ENCODE measurements at places on chromosomes 1 and 21.

DNA sequence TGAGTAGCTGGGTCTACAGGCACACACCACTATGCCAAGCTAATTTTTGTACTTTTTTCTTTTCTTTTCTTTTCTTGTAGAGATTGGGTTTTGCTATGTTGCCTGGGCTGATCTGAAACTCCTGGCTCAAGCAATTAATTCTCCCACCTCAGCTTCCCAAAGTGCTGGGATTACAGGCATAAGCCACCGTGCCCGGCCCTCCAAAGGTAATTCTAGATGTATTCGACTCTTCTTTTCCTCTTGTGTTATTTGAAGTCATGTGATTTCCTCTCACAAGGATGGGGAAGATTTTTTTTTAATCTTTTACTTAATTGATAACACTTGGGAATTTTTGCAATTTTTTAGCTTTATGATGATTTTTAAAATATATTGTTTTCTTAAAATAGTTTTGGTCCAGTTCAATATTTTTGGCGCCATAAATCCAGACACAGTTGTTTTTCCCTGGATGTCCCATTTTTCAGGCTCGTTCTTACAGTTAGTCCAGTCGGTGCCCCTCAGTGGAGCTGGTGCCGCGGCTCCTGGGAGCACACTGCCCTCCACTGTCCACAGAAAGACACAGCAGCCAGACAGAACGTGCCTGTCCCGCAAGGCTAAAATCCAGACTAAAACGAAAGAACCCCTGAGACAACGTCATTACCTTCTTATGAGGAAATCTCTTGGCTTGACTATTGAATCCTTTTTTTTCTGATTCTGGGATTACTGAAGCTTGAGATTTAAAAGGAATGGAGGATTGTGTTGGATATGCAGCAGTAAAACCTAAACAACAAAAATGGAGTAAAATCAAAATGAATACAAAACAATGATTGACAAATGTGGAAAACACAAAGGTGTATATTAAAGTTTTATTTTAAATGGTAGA lies 22.4 kb downstream of the STPG1 start:
- no peak for DNase-seq

DNA sequence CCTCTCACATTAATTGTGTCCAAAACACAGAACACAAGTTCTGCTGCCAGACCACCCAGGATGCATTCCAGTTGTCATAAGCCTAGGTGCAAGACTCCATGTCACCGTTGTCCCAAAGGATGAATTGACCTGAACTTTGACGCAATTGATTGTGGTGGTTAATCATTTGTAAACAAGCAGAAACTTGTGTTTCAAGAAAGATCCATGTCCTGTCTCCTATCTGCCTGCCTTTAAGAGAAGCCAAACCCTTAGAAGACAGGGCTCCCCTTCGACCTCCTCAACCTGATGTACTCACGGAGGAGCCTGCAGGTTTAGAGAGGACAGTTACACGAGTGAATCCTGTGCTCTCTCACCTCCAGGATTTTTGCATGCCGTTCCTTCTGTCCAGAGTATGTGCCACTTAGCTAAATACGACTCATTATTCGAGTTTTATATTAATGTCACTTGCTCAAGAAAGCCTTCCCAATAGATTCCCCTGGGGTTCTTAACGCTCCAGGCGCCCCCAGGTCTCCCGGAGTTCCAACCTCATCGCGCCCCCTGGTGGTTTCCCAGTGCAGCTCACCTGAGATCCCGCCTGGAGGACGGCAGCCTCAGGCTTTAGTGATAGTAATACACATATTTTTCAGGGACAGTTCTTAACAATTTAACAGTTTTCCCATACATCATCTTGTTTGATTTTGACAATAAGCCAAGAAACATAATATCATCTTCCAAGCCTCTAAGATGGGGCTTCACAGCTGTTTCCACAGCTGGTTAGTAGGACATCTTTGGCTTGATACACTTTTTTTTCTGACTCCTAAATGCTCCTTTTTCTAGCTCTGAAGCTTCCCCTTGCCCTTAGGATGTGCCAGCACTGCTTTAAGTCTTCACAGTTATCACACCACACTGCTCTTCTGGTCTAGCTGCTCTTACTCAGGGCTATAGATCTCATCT lies 2.4 kb upstream of the C8B start:
- DNase-seq, result no peak

GRCh38 chr1:37393173-37394120 lies 80.9 kb upstream of the ZC3H12A start:
- DNase-seq, result no peak

GRCh38 chr21:32426066-32426465 lies 13.6 kb downstream of the EVA1C start:
- no peak for DNase-seq

DNA sequence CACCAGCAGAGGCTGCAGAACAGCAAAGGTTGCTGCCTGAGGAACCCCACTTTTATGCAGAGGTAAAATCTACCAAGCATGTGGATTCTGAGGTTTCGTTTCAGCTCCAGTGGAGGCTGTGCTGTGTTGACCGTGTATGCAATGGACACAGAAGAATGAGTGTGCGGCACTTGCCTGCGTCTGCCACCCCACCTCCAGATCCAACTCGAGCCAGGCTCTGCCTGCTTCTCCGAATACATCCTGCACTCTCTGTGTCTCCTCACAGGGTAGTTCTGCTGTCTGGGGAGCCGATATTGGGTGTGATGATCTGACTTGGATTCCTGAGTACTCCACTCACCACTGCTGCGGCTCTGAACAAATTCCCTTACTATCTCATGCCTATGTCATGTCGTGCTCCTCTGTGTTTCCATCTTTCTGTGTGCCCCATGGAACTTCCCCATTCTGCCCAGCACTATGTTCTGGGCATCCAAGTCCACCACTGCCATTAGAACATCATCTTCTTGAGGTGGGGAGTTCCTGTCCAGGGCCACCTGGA lies 129.8 kb downstream of the SLC45A1 start:
- DNase-seq, result no peak

DNA sequence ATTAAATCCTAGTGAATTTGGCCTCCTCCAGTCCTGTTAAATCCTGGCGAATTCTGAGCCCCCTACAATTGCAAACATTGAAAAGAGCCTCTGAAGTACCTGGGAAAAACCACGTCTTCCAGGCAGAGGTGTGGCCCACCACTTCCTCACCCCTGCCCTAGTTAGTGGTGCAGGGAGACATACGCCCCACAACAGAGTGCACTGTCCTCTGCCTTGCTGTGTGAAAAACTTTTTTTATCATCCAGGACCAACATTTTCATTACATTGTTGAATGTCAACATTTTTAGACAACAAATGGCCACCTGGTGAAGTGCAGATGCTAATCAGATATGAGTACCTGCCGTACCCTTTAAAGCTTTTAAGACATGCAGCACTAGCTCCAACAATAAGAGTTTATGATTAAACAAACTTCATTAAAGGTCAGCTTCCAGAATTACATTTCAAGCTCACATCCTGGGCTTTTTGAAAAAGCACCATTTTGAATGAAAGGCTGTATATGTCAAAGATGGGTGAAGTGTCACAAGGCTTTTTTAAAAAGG lies 13.6 kb upstream of the TMPRSS2 start:
- DNase-seq, result no peak

- DNase-seq, result no peak
Measured at GRCh38 chr1:21667348-21668231, 1.6 kb downstream of the RAP1GAP start.

GRCh38 chr1:32757213-32757895 lies 54.8 kb upstream of the SYNC start:
- no peak for DNase-seq

GRCh38 chr1:231421546-231421970 lies 529 bp downstream of the EGLN1 start:
- peak; percentile 9 for DNase-seq

- no peak for DNase-seq
Measured at GRCh38 chr1:3459051-3459908, 4.8 kb downstream of the ARHGEF16 start.

GRCh38 chr1:21907079-21907418 lies 30.1 kb downstream of the HSPG2 start:
- no peak for DNase-seq

DNA sequence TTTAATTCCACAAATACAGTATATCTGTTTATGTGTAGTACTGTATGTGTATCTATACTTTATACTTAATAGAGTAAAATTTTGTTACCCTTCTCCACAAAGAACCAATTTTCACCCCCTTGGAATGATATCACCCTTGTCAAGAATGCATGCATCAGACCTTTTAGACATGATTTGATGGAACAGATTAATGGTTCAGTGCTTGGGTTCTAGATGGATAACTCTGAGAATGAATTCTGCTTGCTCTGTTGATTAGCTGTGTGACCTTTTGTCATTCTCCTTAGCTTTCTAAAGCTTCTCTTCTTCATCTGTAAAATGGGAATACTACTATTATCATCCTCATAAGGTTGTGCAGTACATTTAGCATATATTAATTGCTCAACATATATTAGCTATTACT lies 105.1 kb downstream of the NEK7 start:
- no peak for DNase-seq

GRCh38 chr1:104238991-104239390 lies 489.3 kb downstream of the AMY1C start:
- DNase-seq, result no peak

DNA sequence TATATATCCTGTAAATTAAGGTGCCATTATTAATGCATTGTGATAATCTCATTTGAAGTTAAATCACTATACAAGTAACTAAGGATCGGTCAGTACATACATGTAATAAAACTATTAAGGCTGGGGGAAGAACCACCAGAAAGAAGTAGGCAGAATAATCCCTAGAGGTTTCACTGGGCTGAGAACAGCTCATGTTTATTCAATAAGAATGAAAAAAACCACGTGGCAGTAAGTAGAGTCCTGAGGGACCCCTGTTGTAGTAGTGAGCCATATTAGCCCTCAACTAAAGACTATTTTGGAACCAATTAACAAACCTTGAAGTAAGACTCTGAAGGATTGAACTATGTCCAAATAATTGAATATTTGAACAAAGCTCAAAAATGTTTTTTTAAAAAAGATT lies 46.9 kb upstream of the ADAM30 start:
- no peak for DNase-seq

- DNase-seq, result no peak
Measured at GRCh38 chr1:50252196-50252595, 143.5 kb downstream of the ELAVL4 start.

DNA sequence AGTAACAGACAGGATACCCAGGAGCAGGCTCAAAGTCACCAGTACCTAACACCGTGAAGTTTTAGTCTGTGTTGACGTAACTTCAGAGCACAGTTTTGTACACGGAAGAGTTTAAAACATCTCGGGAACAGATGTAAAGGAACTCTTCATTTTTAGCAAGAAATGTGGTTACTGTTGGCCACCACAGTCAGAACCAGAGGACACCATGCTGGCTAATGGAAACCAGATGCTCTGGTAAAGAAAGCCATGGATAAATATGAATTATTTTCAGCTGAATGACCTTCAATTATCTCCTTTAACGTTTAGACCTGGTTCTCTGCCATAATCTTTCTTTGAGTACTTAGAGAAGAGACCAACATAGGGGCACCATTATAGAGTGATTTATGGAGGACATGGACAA lies 115.9 kb downstream of the NTMT2 start:
- DNase-seq, result no peak

DNA sequence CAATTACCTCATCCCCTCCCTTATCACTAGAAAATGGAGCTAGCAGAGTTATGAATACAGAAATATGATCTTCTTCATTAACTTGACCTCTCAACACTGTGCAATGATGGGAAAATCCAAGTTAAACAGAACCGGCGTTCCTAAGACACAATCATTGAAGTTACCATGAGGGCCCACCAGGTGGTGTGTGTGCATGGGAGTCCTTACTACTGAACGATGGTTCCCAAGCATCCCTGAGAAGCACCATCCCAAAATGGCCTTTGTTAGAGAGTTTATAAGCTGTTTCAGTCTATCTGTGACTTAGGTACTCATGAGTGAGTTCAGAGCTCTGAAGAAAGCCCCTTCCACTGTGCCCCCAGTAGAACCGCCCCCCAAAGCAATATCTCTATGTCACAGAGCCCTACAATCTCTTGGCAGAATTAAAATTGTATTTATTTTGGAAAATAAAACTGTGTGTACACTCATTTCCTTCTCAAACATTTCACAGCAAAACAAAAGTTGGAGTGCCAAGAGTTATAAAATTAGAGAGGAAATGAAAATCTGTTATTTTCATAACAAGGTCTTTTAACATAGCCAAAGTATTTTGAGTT lies 56.8 kb downstream of the PLD5 start:
- peak; percentile 10 for DNase-seq

- no peak for DNase-seq
Measured at GRCh38 chr1:59986516-59987310, 60.1 kb upstream of the CYP2J2 start.

GRCh38 chr1:188958461-188959115 lies 1519.1 kb downstream of the BRINP3 start:
- no peak for DNase-seq

- no peak for DNase-seq
Measured at GRCh38 chr1:229184066-229184465, 86.8 kb upstream of the RAB4A start.

DNA sequence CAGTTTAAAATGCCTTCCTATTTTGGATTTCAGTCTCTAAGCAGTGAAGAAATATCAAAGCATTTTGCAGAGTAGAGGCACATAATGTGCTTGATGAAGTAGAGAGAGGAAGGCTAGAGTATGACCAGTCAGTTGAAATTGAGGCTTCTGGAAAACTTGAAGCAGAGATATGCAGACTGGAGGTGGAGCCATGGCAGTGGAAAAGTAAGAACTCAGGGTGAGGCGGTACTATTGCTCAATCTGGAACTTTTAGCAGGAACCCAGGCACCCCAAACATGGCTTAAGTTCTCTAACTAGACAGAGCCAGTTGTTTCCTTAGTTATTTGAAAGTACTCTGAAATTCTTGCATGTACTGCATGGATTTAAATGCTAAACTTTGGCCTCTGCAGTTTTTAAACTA lies 288.6 kb downstream of the HHAT start:
- no peak for DNase-seq

- DNase-seq, result no peak
Measured at GRCh38 chr1:211610779-211611556, 32.0 kb upstream of the SLC30A1 start.

GRCh38 chr1:13757693-13758092 lies 57.7 kb downstream of the PRDM2 start:
- no peak for DNase-seq

GRCh38 chr21:45573452-45574035 lies 31.3 kb upstream of the SLC19A1 start:
- no peak for DNase-seq

DNA sequence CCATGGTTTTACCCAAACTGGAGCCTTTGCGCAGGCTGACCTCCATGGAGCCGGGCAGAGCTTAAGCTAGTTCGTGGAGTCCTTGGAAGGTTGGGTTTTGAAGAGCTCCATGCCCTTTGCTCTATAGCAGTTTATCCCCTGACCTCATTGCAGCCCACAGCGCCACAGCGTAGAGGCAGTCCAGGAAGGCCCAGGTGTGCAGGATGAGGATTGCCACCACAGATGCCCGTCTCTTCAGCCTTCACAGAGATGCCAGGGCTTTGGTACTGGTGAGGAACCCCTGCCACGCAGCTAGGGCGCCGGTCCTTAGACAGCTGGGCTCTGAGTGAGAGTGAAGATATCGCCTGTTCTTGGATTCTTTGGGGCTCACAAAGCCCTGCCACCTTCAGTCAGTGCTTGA lies 138.6 kb downstream of the PEX14 start:
- no peak for DNase-seq

- peak; percentile 6 for DNase-seq
Measured at GRCh38 chr21:26686278-26686677, 113.2 kb upstream of the CYYR1 start.

GRCh38 chr1:57845041-57845440 lies 421.2 kb upstream of the DAB1 start:
- DNase-seq, result no peak

GRCh38 chr1:164754088-164754600 lies 195.2 kb downstream of the PBX1 start:
- no peak for DNase-seq

GRCh38 chr1:19704247-19705113 lies 39.8 kb downstream of the HTR6 start:
- peak; percentile 59 for DNase-seq

- no peak for DNase-seq
Measured at GRCh38 chr1:12078575-12078937, 15.5 kb downstream of the TNFRSF8 start.
